Femur (tissue), 1 donor: ENCODE measurements at places on chromosomes 11 and 22.

- no peak for DNase-seq
Measured at GRCh38 chr11:4085575-4085974, 9.0 kb upstream of the RRM1 start.

GRCh38 chr11:14454861-14455632, 44.6 kb downstream of the COPB1 start:
- DNase-seq: no peak

- DNase-seq: peak; percentile 20
Measured at GRCh38 chr11:67648140-67648795, 2.3 kb downstream of the ACY3 start.

DNA sequence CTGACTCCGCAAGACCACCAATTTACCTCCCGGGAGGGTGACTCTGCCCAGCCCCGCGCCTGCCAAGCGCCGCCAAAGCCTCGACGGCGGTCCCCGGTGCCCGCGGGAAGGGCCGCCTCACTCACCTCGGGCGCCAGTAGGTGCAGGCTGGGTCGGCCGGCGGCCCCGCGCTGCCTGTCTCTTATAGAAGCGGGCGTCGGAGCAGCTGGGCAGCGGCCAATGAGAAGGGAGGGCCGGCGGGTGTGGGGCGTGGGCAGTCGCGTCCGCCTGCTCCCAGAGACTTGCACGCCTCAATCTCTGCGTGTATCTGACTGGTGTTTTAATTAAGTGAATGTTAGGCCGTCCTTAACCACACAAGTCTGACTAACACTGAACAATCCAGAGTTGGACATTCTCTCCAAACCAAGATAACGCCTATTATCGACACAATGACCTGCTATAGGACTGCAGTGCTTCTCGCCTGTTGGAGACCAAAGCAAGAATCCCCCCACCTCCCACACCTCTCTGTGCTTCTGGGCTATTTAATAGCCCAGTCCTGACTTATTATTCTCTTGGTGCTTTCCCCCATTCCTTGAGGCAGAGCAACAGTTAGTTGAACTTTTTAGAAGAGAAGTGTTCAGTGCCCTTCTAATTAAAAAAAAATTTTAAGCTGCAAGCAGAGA, at the start of gene TPH1:
TPH1 (minus strand) TSS at position 154 of the 662 bp plus-strand sequence. CDS start 5,507 bp downstream, outside the sequence.
- peak; percentile 40 for DNase-seq

DNA sequence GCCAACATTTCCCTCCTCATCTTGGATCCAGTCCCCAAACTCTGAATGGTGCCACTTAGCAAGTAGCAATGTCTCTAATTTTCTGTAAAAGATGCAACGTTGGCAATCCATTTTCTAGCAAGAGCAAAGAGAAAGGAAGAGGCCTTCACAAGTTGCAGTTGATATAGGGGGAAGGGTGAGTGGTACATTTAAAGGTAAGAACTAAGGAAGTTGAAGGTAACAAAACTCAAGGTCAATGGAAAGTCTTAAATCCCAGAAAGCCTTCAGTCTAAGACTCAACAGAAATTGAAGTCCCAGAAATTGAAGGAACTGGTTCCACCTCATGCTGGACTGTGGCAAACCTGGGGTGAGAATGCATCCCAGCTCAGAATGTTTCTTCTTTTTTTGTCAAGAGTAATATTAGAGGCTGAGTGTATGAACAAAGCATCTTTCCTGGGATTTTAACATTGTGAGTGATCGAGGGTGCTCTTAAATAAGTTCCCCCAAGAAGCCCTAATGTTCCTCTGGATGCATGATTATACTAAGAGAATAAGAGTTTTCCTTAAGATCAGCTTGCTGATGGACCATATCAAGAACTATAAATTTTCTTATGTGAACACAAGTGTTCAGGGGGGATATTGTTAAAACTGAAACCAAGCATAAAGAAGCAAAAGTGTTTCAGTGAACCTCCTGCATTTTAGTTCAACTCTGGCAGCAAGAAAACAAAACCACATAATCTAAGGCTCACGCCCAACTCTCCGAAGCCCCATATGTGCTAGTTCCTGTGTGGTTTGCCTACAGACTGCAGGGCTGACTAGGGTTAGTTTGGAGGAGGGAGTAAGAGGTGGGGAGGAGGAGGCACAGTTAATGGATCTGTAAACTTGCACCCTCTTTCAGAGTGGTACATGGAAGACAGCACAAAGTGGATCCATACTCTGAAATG, at the start of gene GRAP2:
GRAP2 (plus strand) TSS at position 779 of the 922 bp plus-strand sequence. CDS start 46,023 bp downstream, outside the sequence.
- DNase-seq: no peak

- DNase-seq: no peak
Measured at GRCh38 chr11:106524436-106524835, 447.0 kb downstream of the AASDHPPT start.

- peak; percentile 65 for DNase-seq
Measured at GRCh38 chr11:87398931-87399330, 361.2 kb downstream of the TMEM135 start.

GRCh38 chr11:42913731-42914130, 398.1 kb upstream of the API5 start:
- DNase-seq: no peak

GRCh38 chr22:37240941-37241320, 3.1 kb downstream of the RAC2 start:
- peak; percentile 8 for DNase-seq

DNA sequence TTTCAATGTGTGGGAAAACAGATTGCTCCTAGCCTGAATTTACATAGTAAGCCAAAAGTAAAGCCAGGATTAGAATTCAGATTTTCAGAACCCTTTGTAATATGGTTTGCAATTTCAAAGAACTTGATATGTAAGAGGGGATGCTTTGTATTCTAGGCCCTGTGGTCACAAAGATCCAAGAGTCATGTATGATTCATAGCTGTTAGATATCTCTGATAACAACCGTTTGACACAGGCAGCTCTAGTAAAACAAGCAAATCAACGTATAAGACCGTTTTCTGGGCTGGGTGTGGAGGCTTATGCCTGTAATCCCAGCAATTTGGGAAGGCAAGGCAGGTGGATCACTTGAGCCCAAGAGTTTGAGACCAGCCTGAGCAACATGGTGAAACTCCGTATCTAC, 79.6 kb downstream of the EMSY start:
- DNase-seq: no peak
